Nucleus accumbens (tissue), 56 donors: ENCODE measurements at places on chromosomes 4 and X.

GRCh38 chrX:124348885-124349453, 2.6 kb downstream of the SH2D1A start:
- DNase-seq, result no peak

DNA sequence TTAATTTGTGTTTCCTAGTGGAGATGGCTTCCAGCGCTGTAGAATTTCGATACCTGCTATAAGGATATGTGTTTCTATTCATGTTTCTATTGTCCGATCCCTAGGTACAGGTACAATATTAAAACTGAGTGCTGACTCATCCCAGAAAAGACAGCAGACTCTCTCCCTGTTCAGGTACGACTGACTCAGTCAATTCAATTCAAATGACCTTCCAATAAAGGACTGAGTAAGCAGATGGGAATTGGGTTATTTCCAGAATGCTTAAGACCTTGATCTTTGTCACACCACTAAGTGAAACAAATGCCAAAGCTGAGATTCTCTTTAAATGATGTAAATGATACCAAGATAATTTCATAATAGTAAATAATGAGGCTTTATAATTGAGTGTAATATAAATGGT, 1596.9 kb downstream of the RPA4 start:
- DNase-seq, result no peak

GRCh38 chr4:124907881-124908280, 195.3 kb upstream of the ANKRD50 start:
- no peak for DNase-seq

GRCh38 chr4:107349732-107350131, 313.6 kb upstream of the DKK2 start:
- no peak for DNase-seq

DNA sequence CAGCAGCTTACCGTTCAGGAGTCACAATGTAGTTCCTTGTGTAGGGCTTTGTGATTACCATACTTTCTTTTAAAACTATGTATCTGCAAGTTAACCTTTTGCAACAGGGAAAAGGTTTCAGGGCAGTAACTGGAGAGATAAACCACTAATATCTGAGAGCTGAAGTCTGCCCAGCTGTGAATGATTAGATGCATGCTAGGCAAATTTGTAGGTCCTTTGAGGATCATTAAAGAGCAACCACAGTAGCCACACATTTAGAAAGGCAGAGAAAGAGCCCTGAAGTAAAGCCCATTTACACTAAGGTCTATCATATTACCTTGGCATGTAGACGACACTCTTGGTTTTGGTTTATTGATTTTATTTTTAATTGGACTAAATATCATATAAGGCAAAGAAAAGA, 60.0 kb downstream of the ATP8A1 start:
- DNase-seq, result no peak

DNA sequence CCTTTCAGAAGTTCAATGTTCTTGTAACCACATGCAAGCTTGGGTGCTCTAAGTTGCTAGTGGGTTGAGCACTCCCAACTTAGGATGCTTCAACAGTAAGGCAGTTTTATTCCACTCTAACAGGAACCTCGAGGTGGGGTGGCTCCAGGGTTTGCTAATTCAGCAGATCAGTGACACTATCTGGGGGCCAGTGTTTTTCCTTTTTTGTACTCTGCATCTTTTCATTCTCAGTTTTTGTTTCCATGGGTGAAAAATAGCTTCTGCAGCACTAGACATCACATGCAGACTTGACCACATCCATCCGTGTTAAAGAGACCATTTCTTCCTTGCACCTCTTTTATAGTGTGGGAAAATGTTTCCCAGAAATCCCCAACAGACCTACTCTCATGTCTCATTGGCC, 497.6 kb downstream of the STIM2 start:
- no peak for DNase-seq

GRCh38 chrX:31294475-31294874, 222.6 kb upstream of the FTHL17 start:
- no peak for DNase-seq

DNA sequence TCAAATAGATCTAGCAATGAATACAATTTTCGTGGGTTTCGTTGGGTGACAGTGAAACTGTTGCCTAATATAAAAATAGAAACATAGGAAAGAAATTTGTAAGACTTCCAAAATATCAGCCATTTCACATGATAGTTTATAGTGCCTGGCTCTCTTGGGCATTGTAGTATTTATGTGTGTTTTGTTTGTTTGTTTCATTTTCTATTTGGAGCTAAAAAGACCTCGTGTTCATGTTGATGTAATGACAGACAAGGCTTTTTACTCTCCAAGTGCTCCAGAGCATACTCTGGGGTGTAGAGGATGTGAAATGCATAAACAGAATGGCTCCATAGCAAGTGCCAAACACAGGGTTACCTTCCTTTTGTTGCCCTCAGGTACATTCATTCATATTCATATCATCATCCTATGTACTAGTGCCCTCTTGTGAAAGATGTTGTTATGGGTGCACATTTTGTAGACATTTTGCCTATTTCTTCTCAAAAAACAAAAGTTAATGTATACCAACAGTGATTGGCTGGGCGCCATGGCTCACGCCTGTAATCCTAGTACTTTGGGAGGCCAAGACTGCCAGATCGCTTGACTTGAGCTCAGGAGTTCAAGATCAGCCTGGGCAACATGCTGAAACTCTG, 100.7 kb upstream of the AMOT start:
- DNase-seq, result no peak

- no peak for DNase-seq
These were observed 309.5 kb upstream of the CPXCR1 start for GRCh38 chrX:88437563-88437962.

DNA sequence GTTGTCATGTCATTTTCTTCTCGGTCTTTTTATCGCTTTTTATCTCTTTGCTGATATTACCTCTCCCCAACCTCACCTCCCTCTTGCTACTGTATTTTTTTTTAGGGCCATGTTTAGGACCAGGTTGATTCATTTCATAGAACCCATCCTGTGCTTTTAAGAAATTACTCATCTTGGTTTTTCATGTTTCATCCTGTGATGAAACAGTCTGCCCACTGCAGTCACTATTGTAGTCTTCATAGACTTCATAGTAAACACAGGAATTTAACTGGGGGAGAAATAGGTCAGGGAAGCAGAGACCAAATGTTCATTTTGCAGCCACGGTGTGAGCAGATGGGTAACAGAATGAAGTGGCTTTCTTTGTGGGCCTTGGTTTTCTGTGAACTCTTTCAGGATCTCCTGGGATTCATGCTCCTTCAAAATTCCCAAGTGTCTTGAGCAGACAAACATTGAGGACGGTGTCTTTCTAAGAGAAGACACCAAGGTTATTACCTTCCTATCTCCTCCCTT, 161.8 kb downstream of the NAA11 start:
- no peak for DNase-seq

DNA sequence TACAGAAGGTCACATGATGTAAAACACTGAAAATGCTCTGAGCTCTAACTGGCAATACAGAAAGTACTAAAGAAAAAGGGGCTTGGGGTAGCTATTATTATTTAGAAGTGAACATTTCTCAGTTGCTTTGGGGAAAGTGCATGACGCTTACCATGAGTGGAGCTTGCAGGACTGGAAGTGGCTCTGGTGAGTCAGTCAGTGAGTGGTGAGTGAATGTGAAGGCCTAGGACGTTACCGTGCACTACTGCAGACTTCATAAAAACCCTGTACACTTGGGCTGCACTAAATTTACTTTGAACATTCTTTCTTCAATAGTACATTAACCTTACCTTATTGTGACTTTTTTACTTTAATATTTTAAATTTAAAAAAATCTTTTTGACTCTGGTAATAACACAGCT, 89.3 kb upstream of the ENPP6 start:
- DNase-seq, result no peak

DNA sequence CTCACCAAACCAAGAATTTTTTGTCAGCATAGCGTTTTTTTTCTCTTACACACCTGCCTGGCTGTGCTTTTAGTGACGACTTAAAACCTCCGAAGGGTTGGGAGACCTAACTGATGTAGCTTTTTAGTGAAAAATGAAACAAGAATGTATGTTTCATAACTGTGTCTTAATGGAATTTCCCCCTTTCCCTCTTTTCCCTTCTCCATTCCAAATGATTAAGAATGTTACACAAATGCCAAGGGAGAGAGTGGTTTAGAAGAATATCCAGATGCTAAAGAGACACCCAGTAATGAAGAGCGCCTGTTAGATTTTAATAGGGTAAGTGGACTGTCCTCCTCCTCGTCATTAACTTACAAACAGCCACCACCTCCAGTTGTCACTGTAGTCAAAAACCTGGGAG, 33.2 kb upstream of the TBC1D14 start:
- no peak for DNase-seq

GRCh38 chrX:31199840-31200114, 127.9 kb upstream of the FTHL17 start:
- DNase-seq, result no peak

- DNase-seq, result no peak
These were observed 374.7 kb upstream of the FAM241A start for GRCh38 chr4:111770514-111770913.

GRCh38 chrX:129086802-129087201, 436.5 kb downstream of the SMARCA1 start:
- DNase-seq, result no peak
